ENCODE measurements at places on chromosomes 6 and 20. TPM values are rescaled to one million over a fixed set of nuclear protein-coding genes. Genes with fewer than 3 reads are reported as not detected.

DNA sequence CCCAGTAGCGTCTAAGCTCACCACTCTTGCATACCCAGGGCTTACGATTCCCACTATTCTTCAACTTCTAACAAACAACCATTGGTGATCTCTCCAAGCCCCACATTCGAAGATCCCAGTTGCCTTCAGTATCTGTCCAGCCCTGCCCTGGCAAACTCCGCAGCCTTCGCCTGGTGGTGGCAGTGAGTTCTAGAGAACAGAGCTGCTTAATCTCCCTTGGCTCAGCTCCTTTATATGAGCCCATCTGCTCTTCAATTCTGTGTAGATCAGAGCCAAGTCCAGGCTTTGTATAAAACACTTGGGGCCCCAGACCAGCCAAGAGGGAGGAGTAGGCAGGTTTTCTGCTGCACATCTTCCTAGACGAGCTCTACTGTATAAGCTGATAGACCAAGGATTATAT, 193.3 kb downstream of the PHACTR1 start:
- DNase-seq: no peak

GRCh38 chr6:93886416-93886815, 467.1 kb upstream of the EPHA7 start:
- DNase-seq: no peak

DNA sequence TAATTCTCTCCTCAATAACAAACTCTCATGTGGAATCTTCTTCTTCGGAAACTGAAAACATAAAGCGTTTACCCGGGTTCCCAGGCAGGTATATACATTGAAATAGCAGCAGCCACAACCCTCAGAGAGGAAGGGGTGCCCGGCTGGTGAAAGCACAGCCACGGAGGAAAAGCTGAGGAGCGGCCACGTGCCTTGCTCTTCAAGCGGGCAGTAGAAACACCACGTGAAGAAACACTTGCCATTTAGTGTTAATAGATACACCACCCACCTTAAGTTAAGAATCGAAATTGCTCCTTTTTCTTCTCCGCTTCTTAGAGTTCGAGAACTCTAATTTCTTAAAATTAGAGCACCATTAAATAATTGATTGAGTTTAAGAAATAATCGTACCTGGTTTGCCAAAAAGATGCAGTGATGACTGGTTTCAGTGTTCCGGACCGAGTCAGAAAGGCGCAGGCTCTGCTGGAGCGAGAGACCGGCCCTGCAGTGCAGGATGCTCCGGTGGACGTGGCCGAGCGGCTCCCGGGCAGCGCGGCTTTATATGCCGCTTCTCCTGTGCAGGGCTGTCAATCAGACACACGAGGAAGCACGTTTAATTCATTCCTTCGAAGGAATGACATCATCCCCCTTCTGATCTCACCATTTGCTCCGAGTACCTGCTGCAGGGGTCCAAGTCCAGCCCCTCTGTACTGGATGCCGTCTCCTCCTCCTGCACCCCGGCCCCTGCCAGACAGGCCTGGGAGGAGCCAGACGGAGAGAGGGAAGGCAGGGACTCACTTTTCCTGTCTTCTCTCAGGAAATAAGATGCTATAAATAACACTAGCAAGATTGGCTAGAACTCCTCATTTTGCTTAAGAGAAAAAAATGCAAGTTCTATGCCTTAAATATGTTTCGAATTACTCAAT, at the start of gene THBS2:
THBS2 (minus strand) TSS at position 510 of the 902 bp plus-strand sequence. CDS start 3,062 bp downstream, outside the sequence.
- peak; percentile 99 for DNase-seq

- DNase-seq: no peak
Observed at GRCh38 chr6:12026120-12026519, 14.0 kb downstream of the HIVEP1 start.

- DNase-seq: no peak
Observed at GRCh38 chr6:48912503-48912902, 550.5 kb downstream of the MMUT start.

- no peak for DNase-seq
Observed at GRCh38 chr6:158627940-158628211, 16.7 kb downstream of the DYNLT1 start.

- DNase-seq: no peak
Observed at GRCh38 chr20:17500271-17500670, 30.9 kb downstream of the BFSP1 start.

GRCh38 chr20:58033026-58033536, 195.4 kb downstream of the ANKRD60 start:
- no peak for DNase-seq

- no peak for DNase-seq
Observed at GRCh38 chr6:54232703-54233102, 75.5 kb upstream of the TINAG start.

Gene CTAGE9
- total RNA-seq: not detected

Gene PRSS35
- 3.5 TPM for total RNA-seq

Gene RAET1G
- total RNA-seq: 0.82 TPM
